Fibroblast of skin of right quadriceps (primary cell): ENCODE measurements at places on chromosomes 4 and X.

DNA sequence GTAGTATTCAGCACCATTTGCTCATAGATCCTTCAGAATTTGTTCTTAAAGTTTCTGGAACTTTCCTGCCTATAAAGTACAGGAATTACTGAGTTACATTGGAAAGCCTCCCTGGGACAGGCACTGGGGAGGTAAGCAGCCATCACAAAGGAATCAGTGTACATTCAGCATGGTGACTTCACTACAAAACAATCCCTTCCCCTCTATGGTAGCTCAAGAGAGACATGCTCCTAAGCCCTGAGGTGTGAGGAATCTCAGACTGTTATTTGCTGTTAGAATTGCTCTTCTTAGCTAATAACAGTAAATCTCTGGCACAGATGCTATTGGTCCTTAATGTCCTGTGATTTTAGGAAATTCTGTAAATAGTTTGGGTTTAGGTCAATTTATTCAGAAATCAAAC, 1898.0 kb upstream of the PCDH7 start:
- no peak for DNase-seq

GRCh38 chr4:136571315-136571714, 961.0 kb downstream of the PCDH18 start:
- DNase-seq, result no peak

- no peak for DNase-seq
Measured at GRCh38 chrX:48823053-48823452, 3.3 kb upstream of the ERAS start.

DNA sequence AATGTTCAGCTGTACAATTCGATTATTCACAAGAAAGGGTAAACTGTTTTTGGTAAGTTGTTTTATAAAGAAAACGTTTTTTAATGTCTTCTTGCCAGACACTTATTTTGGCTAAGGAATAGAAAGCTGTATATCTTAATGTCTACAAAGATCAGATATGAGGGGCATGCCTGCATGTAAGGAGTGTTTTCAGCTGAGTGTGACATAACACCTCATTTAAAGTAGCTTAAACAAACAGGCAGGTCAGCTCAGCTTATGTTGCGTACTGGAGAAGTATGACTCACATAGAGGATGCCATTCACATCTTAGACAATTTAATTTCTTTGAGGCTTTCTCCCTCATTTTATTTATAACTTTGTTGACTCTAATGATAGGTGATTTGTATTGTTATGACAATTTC, 30.4 kb downstream of the LAMTOR3 start:
- no peak for DNase-seq

GRCh38 chr4:10180927-10181744, 64.5 kb upstream of the WDR1 start:
- peak; percentile 71 for DNase-seq

DNA sequence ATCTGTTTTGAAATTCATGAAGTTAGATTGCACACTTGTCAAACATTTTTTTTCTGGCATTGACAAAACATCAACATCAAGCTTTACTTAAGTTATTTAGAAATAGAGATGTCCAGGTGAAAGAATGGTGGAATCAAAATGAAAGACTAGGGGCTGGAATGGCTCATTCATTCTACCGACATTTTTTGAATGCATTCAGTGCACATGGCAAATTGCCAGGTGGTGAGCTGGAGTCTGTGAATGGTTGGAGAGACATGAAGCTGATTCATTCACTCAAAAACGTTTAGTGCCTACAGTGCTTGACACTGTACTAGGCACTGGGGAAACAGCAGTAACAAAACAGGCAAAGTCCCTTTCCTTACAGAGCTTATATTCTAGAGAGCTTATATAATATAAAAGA, 292.4 kb downstream of the PPP1R2C start:
- peak; percentile 9 for DNase-seq

DNA sequence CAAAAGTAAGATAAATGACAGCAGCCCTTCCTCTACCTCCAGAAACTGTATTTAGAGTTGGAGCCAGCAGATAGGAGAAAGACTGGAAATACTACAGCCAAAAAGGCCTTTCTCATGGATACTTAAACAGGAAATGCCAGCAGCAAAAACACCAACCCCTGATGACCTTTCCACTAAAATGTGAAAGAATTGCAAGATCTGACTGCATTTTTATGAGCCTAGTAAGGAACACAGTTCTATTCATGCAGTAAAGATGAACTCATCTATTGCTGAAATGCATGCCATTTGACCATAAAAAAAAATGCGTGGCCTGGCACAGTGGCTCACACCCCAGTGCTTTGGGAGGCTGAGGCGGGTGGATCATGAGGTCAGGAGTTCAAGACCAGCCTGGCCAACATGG, 19.9 kb downstream of the ABCG2 start:
- DNase-seq, result peak; percentile 68

- no peak for DNase-seq
Measured at GRCh38 chr4:7968262-7968896, 28.7 kb upstream of the AFAP1 start.

DNA sequence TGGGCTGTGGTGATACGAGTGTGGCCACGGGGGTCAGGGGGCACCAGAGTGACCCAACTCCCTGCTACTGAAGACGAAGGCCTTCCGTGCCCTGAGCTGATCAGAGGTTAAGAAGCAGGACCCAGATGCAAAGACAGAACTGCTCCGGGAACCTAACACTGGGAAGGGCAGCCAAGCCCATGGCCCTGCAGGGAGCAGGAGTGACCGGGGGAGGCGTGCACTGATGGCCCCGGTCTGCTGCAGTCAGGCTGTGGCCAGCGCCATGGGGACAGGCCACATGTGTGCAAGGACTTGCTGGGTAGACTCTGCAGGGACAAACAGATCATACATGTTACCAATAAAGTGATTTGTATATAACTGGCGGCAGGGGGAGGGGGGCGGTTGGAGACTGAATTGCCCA, 74.6 kb downstream of the ACOX3 start:
- no peak for DNase-seq

DNA sequence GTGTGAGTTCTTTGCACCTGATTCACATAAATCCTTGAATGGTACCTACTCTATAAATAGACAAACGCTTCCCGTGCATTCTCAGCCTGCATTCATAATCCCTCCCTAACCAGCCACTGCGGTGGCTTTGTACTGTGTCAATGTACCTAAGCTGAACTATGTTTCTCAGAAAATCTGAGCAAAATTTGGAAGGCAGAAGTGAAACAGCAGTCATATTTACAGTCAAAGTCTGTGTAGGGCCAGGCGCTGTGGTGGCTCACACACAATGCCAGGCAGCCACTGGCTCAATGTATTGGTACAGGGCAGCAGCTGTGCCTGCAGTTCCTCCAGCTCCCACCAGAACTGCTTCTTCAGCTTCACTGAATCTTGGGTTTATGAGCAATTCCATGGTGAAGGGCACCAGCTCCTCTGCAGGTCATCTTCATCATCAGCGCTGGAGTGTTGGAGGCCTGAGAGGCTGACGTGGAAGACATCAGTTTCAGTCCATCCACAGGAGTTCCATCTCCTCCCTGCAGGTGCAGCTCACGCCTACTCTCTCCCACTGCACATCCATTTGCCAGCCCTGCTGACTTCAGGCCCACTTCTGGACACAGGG, 32.3 kb upstream of the IRF2 start:
- DNase-seq, result no peak

- no peak for DNase-seq
Measured at GRCh38 chr4:6663596-6664393, 23.3 kb downstream of the MRFAP1 start.

- no peak for DNase-seq
Measured at GRCh38 chr4:83013902-83014301, 3.3 kb upstream of the LIN54 start.

- DNase-seq, result peak; percentile 57
Measured at GRCh38 chrX:103376979-103377324, 614 bp downstream of the BEX3 start.

GRCh38 chr4:76658231-76659102, 223.4 kb downstream of the SHROOM3 start:
- peak; percentile 98 for DNase-seq

DNA sequence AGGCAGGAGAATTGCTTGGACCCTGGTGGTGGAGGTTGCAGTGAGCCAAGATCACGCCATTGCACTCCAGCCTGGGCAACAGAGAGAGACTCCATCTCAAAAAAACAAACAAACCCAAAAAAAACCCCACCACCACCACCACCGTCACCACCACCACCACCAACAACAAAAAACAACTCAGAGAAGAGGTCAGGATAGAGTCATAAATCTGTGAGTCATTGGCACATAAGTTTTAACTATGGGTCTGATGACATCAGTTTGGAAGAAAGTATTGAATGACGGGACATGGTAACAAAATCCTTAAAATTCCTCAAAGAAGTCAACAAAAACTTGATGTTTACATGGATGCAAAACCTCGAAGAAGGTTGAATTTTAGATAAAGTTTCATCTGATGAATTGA, 288.0 kb upstream of the SFRP2 start:
- DNase-seq, result peak; percentile 10

- no peak for DNase-seq
Measured at GRCh38 chr4:61545902-61546480, 345.9 kb downstream of the ADGRL3 start.

GRCh38 chrX:120560405-120560841, 339 bp downstream of the CUL4B start:
- DNase-seq, result peak; percentile 34

DNA sequence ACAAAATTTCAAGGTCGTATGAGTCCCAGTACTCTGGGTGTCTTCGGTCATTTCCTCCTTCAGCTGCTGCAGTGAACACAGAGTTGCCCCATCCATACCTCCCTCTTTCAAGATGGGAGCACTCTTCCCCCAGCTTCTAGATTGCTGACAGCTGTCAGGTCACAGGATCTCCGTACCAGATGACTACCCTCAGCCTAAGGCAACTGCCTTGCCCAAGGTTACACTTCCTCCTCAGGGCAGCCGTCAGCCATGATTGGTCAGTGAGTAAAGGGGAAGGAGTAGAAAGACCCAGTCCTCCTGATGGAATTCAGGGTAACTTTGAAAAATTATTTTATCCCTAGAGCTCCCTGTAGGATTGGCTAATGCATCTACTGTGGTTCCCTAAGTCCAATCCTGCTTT, 81.6 kb downstream of the NAF1 start:
- DNase-seq, result no peak

DNA sequence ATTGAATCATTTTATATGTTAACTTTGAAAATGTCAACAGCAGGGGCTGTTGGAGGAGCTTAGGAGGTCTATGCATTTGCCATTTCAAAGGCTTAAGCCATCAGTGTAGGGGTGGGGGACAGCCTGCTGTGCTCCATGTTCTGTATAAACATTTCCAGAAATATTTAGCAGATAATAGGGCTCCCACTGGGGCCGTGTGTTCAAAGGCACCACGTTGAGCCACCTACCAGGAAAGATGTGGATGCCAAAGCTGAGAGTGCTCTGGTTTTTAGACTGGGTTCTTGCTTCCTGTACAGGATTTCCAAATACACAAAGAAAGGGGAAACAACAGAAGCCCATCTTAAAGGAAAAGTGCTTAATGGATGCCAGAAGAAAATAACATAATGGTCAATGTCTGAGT, 219.5 kb downstream of the CENPC start:
- no peak for DNase-seq

DNA sequence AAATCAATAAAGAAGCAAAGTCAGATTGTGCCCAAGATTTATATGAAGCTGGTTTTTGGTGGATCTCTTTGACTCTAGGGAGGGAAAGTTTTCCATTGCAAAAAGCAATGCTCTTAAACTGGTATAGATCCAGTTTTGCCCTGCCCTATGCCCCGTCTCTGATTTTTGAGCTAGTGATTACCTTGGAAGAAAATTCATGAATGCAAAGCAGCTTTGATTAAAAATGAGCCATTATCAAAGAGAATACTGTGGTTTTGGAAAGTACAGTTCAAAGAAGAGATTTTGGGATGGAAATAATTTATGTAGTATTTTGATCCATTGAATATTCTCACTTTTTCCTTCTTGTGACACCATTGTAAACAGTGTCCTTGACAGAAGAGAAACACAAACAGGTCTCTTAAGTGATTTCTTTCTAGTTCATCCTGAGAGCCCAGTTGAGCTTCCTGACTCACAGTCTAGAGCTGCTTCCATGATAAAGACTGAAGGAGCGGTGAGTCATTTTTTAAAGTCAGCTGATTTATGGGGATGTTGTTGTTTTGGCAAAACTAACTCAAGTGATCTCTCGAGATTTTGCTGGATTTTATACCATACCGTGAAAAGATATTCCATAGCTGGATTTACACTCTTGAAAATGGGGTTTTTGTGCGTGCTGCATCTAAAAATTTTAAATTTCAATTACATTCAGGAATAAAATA, 76.7 kb downstream of the AFF1 start:
- DNase-seq, result peak; percentile 79

DNA sequence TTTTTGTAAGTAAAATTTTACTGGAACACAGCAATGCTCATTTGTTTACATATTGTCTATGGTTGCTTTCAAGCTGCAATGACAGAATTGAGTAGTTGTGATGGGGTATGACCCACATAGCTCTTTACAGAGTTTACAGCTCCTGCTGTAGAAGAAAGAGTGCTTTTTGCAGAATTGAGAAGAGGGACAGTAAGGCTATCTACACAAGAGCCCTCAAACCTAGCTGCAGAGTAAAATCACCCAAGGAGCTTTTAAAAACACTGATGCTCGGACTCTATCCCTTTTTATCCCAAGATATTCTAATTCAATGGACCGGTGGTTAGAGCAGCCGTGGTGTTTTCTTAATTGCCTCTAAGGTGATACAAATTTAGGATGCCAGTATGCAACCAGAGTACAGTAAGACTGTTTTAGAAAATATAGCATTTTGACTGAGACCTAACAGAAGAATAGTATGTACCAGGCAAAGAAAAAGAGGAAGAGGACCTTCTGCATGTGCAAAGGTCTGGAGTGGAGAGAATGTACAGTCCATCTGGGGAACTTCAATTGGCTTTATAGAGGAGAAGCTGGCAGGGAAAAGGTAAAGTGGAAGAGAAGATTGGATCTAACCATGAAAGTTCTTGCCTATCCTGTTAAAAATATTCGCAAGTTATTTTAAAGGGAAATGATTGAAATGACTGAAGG, 663.6 kb upstream of the CPEB2 start:
- DNase-seq, result no peak

GRCh38 chrX:55713631-55714030, 3.9 kb upstream of the RRAGB start:
- no peak for DNase-seq

DNA sequence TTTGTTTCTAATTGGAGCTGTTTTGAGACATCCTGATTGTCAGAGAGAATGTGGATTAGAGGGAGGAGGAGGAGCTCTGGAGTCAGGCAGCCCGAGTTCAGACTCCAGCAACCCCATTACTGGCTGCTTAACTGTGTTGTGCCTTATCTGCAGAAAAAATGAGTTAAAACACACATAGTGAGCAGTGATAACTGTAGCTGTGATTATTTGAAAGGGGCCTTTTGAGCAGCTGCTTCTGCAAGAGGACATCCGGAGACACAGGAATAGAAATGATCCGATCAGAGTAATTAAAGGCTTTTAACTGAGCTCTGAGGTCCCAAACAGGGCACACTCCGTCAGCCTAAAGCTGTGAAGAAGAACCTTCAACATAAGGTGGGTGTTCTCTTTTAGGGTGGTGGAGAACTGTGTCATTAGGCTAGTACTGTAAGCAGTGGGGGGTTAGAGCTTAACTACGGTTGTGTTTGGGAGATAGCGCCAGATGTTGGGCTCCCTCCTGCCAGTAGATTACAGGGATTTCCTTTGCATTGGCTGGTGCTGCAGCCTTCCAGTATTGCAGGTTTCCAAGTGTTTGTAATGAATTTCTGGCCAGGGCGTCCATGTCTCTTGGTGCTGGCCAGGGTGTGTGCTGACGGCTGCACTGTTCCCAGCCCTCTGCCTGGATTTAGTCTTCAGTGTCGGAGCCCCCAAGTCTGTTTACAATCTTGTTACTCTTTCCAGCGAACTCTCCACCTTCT, 24.3 kb downstream of the ADD1 start:
- DNase-seq, result no peak
